ENCODE measurements at places on chromosomes 4 and X.

DNA sequence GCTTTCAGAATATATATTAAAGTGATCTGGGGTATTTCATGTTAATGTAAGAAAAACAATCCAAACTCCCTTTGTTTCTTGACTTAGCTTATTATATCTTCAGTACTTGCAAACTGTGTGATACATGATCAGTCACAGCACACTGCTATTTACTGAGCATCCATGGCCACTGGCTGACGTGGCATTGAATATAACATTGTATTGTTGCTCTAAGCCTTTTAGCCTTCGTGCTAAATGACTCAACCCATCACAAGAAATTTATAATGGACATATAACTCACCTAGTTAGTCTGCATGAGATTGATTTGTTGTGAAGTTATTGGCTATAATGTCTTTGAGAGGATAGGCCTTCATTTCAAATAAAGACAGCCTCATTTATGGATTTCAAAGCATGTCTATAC is 642.6 kb downstream of the IL1RAPL1 start:
- H3K27ac ChIP-seq, result no peak overlapping the region
- DNase-seq, result no peak
- no peaks in the 10 kb centered on the region for H3K36me3 ChIP-seq
- H3K4me3 ChIP-seq, result no peak overlapping the region

DNA sequence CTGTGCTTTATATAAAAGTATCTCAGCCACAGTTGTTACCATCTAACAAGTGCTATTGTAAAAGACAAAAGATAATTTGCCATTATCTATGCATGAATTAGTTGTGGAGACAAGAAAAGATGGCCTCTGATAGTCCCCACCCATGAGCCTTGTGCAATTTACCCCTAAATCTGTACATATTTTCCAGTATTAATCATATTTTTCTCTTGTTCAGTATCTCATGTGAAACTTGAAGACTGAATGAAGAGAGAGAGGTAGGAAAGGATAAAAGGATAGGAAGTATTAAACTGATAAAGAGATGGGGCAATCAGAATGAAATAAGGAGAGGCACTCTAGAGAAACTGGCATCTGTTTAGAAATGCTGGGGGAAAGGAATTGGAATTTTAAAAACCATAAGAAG is 3.7 kb downstream of the MYOZ2 start:
- H3K27ac ChIP-seq, result peak overlapping the region; percentile 62
- H3K27me3 ChIP-seq, result no peaks in the 10 kb centered on the region
- DNase-seq, result no peak
- H3K4me3 ChIP-seq, result peak overlapping the region; percentile 53

DNA sequence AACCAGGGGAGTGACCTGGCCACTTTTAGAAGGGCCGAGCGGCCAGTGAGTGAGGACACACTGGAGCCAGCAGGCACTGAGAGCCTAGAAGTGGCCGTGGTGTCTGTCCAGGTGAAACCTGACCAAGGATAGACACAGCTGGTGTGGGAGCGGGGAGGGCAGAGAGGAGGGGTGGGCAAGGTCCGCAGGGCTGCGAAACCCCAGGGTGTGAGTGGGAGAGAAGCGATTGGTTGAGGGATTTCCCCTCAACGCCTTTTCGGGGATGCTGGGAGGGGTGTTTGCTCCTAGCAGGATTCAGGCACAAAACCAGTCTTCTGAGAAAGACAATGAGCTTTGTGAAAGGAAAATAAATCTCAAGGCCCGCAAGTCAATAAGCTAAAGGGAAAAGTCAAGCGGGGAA is 33.2 kb upstream of the ARSD start:
- no peaks in the 10 kb centered on the region for H3K4me1 ChIP-seq
- DNase-seq, result no peak
- no peak overlapping the region for H3K27ac ChIP-seq
- H3K4me3 ChIP-seq, result no peak overlapping the region
- no peaks in the 10 kb centered on the region for H3K36me3 ChIP-seq
- no peaks in the 10 kb centered on the region for H3K27me3 ChIP-seq

DNA sequence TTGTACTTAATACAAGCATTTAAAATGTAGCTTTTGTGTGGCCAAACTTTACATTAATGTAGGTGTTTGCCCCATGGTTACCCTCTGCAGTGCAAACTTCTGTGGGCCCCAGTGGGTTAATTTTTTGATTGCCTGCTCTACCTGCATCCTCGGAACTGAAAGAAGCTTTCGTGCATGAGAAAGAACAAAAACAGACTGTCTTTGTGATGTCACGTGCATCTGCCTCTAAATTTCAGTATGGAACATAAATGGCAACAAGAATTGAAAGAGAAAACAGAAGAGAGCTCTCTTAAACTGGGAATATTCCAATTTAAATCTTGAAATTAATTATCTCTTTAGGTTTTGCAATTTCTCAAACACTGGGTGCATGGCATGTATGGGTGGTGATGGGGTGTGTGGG is 182.4 kb upstream of the LCORL start:
- no peaks in the 10 kb centered on the region for H3K4me1 ChIP-seq
- peaks cover 3% of the 10 kb centered on the region for H3K27me3 ChIP-seq
- no peaks in the 10 kb centered on the region for H3K36me3 ChIP-seq

DNA sequence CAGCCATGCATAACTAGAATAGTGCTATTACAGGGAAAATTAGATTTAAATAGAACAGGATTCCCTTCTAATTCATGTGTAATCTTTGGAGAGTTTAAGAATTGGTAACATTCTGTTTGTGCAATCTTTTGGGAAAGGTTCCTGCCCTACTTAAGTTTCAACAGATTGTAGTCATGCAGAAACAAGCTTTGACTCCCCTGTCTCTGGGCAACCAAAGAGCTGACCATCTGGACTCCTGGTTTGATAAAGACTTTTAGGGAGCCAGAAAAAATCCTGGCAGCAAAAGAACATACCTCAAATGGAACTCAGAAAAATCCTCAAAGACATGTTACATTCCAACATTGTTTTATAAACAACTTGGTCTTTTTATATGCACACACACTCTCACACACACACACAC is 191.1 kb upstream of the NEIL3 start:
- no peak for DNase-seq
- H3K27ac ChIP-seq, result no peak overlapping the region
- H3K4me1 ChIP-seq, result no peaks in the 10 kb centered on the region
- H3K27me3 ChIP-seq, result no peaks in the 10 kb centered on the region

GRCh38 chr4:77465271-77465670 is 140.3 kb upstream of the CXCL13 start:
- H3K27me3 ChIP-seq, result peaks cover 11% of the 10 kb centered on the region
- no peaks in the 10 kb centered on the region for H3K36me3 ChIP-seq
- H3K27ac ChIP-seq, result no peak overlapping the region
- DNase-seq, result no peak
- H3K4me1 ChIP-seq, result no peaks in the 10 kb centered on the region

DNA sequence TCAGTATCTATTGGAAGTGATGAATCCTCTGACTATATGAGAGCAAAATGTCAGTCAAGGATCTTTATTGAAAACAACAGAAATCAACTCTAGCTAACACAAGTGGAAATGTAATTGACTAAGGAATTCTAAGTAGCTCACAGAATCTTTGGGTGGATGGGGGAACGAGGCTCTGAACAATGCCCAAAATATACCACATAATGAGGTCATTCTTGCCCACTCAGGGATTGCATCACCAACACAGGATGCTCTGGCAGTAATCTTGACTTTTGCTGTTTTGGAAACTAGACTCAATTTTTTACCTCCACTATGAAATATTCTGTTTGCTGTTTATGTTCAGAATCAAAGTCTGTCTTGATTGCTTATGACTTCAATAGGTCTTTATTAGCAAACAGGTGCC is 127.4 kb upstream of the UNC5C start:
- H3K4me3 ChIP-seq, result no peak overlapping the region
- no peaks in the 10 kb centered on the region for H3K27me3 ChIP-seq
- no peak overlapping the region for H3K27ac ChIP-seq

GRCh38 chrX:69216911-69217310 is 51.7 kb upstream of the PJA1 start:
- no peaks in the 10 kb centered on the region for H3K27me3 ChIP-seq
- H3K4me3 ChIP-seq, result no peak overlapping the region
- no peak overlapping the region for H3K27ac ChIP-seq
- H3K36me3 ChIP-seq, result no peaks in the 10 kb centered on the region
- H3K4me1 ChIP-seq, result no peaks in the 10 kb centered on the region
- no peak for DNase-seq

- no peak overlapping the region for H3K27ac ChIP-seq
- peaks cover 6% of the 10 kb centered on the region for H3K27me3 ChIP-seq
- H3K36me3 ChIP-seq, result no peaks in the 10 kb centered on the region
- no peaks in the 10 kb centered on the region for H3K4me1 ChIP-seq
These were observed 12.6 kb downstream of the PPEF2 start for GRCh38 chr4:75889537-75890199.

Data from activated naive CD8-positive, alpha-beta T cell treated with anti-CD3 and anti-CD28 coated beads, Interleukin-2, amount 10 ng/mL, durations not matched to agents 7 days and 5 days (primary cell).